ENCODE measurements at places on chromosomes 6 and 20. TPM values are rescaled to one million over a fixed set of nuclear protein-coding genes. Genes with fewer than 3 reads are reported as not detected.

TFAP2D gene
- total RNA-seq, result not detected

RNF217 gene
- total RNA-seq, result 34.1 TPM

FNDC11 gene
- total RNA-seq, result 0.13 TPM

DNA sequence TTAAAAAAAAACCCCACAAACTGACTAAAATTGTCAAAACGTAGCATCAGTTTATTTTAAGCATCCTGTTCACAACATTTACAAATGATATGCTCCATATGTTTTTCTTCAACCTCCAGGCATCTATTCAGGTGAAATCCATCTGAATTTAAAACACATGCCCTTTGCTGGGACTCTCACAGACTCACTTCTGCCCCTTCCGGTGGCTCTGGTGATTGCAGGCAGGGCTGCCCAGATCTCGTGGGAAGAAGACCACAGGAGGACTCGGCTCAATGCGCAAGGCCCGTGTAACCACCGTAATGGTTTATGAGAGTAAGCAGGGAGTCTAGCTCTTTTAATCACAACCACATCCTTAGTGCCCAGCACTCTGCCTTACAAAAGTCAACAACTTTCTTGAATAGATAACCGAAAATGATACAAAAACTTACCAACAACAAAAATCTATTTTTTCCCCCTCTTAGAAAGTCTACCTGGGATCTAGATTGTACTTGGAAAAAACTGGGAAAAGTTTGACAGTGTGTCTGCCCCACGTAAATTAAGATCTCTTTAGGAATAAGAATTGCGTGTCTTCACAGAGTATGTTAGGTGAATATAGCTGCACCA lies 139.1 kb downstream of the KIF16B start:
- DNase-seq, result no peak

DNA sequence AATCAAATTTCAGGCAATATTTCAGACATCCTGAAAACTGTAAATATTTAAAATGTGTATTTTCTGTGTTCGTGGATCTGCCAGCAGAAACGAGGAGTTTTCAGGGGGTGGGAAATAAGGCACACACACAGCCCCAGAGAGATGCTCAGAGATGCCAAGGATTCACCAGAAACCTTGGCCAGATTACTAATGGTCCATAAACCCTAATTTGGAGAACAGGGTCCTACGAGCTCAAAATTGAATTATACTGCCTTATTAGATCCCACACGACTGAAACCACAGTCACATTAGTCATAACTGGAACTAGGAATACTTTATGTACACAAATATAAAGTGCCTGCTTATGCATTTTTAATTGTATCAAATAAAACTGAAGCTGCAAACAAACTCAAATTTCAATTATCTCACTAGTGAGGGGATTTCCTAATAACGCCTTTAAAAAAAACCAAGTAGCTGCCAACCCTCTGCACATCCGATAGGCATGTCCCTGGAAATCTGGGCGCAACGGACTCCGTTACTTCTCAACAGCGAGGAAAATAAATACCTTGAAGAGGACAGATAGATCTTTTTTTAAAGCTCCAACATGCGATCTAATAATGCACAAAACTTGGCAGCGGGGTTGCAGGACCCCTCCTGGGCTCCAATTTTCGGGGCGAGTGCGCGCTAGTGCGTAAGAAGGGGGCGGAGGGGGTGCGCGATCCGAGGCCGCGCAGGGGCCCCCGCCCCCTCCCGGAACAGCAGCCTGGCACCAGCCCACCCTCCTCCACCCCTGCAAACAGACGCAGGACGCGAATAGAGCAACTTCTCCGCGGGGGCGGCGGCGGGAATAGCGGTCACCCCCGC lies 897 bp downstream of the CHD6 start:
- DNase-seq, result no peak

- no peak for DNase-seq
These were observed 507 bp upstream of the VGLL2 start for GRCh38 chr6:117264692-117265409.

DNA sequence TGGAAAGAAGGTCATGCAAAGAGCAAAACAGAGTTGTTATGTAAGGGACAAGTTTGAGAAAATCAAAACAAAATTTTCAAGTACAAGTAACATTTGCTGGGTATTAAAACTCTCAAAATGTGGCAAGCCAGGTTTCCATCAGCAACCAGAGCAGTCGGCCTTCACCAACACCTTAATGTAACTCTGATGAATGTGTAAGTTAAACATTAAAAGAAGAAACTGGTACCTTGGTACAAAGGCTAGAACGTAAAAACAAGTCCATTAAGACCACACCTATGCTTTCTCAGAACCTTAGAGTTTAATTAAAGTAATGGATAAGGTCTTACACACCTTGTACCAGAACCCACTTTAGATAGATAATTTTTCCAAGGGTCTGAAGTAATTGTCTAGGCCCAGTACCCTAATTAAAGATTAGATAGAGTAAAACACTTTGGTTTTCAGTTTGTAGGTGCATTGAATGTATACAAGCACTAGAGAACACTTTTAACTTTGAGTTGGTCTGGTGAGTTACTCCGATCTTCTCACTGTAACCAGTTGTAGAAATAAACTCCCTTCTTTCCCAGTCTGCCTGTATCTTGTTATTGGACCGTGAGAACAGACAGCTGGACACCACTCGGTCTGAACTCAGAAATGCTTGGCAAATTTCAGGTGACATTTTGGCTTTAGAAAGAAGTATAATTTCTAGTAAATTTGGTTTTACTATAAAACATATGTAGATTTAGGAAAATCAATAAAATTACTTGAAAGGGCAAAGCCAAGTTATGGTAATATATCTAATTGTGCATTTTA lies 319.4 kb downstream of the HTR1B start:
- DNase-seq, result no peak

DNA sequence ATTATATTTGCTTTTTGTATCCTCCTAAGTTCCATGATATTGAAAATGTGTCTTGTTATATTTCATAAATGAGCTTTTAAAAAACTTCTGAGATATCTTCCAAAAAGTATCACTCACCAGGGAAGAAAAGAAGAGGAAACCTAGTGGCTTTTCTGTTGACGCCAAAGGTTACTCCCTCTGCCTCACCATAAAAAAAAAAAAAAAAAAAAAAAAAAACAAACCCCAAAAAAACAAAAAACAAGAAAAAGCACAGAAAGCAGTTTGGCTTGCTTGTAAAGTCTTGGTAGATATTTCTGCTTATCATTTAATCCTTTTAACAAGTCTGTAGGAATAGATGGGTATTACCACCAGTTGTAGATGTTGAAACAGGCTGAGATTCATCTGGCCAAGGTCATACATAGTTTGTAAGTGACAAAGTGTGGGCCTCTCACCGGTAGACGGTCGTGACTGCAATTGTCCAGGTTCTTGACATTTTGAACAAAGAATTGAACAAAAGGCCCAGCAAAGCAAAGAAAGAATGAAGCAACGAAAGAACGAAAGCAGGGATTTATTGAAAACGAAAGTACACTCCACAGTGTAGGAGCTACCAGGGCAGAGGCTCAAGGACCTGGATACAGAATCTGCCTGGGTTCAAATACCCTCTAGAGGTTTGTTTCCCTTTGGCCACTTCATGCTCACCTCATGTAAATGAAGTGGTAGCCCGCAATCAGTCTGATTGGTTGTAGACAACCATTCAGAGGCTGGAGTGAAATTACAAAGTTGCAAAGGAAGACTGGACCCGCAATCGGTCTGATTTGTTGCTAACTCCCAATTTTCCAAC lies 11.6 kb upstream of the ELOVL5 start:
- DNase-seq, result no peak

- DNase-seq, result no peak
These were observed 265.0 kb downstream of the TENT5A start for GRCh38 chr6:81487489-81487888.

GRCh38 chr6:72987301-72987700 lies 238.0 kb downstream of the KHDC1L start:
- DNase-seq, result no peak

DNA sequence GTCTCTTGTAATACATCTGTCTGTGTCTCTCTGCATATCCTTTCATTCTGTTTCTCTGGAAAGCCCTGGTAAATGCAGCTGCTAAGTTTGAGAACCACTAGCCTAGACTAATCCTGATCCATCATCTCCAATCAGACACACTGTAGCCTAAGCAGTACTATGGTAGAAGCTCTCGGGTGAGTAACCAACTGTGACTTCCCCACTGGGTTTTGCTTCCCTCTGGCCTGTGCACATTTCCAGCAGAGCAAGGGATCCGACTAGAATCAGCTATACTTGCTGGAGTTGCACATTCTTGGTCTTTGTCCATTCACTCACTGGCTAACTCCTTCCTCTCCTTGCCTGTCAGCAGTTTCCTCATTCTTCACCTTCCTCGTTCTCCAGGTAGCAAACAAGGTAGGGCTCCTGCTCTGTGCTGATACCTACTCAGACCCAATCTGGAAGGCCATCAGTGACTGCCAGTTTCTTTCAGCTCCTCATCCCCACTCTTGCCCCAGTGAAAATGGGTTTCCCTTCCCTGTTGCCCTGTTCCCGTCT lies 184.2 kb downstream of the PLCB4 start:
- DNase-seq, result no peak

DNA sequence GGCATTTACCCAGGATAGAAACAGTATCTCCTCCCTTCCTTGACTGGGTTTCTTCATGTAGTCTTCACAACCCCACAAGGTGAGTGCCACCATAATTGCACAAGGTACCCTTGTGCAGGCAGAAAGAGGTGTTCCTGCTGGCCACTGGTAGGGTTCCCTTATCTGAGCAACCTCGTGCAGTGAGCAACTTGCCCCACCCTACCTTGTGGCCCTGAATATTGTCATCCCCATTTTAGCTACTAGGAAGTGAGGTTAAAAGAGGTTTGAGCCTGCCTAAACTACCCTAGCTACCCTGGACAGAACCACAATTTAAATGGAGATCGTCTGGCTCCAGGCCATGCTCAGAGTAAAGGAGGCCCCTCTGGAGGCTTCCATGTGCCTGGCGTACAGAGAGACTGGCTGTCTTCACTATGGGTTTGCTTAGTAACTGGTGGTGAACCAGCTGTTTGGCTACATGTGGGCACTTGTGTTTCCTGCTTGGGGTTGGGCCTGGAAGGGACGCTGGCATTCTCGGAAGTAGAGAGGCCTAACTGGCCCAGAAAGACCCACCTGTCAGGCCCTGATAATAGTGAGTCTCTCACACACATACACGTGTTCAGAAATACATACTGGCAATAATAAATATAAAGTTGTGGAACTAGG lies 148.8 kb downstream of the LRFN2 start:
- DNase-seq, result no peak

DNA sequence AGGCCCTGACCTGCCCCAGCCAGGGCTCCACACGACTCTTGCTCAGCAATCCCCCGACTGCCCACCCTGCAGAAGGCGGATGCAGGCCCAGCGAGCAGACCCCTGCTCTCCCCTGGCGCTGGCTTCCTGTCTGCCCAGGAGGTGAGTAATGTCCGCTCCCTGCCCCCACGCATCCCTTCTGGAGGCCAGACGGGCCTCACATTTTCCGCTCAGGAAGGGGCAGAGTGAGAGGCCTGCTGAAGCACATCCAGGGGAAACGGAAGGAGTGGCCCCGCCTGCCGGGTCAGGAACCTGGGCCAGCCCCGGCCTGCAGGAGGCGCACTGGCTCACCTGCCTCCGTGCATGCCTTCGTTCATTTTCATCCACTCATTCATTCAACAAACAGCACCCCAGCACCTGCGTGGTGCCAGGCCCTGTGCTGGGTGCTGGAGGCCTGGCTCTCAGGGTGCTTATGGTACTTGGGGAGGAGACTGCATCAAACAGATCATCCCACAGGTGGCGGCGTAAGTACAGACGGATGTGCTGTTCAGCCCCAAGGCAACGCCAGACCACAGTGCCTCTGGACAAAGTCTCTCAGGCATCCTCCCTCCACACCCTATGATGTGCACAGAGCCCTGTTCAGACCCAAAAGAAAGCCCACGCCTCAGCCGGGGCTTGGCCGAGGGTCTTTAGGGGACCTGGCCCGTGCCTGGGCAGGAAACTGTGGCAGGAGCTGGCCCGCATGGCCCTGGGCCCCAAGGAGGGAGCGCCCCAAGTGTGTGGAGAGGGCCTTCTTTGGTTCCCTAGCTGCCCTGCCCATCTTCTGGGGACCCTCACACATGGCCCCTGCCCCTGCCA lies 112.1 kb downstream of the ASXL1 start:
- no peak for DNase-seq

- DNase-seq, result no peak
These were observed 61.4 kb upstream of the IL20RA start for GRCh38 chr6:137106183-137106582.

DNA sequence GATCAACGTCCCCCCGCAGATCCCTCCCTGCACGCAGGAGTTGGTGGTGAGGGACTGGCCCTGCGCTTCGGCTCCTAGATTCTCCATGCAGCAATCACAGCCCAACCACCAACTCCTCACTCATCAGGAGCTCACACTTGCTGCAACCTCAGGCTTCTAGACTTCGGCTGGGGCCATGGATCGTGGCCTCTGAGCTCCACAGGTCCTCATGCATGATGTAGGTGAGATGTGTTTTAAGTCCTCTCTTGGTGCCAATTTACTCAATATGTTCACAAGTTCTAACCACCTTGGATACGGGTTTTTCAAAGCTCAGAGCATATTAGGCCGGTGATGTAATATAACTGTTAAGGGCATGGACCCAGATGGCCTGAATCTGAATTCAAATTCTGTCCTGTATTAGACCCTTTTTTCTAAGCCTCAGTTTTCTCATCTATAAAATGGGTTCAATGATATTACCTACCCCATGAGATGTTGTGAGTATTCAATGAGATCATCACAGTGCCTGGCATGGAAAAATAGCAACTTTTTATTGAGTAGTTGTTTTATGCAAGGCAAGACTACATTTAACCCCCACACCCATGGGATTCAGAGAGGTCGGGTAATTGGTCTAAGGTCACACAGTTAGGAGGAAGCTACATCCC lies 31.0 kb downstream of the SUN5 start:
- peak; percentile 76 for DNase-seq

GRCh38 chr6:41625442-41625841 lies 12.8 kb upstream of the MDFI start:
- DNase-seq, result no peak

GRCh38 chr20:24027229-24027628 lies 38.6 kb upstream of the GGTLC1 start:
- DNase-seq, result peak; percentile 81

DNA sequence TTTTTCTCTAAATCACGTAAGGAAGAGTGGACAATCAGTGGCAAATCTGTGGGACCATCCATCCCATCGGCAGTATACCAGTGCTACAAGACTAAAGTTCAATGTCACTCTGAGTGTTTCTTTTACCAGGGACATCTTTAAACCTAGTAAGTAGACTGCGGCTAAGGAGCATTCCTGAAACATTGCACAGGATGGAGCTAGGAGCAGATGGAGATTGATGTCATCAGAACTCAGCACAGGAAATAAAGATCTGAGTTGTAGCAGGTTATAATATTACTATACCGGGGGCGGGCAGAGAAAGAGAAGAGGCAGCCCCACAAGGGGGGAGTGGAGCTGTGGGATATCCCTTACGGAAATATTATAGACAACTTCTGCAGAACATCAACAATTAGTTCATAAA lies 162.1 kb downstream of the MTFR2 start:
- DNase-seq, result no peak

Measured in mesenteric fat pad (tissue), 1 donor.